ENCODE measurements at places on chromosomes 13 and 19.
A peak's percentile ranks its signal among the peaks of the same experiment; 100 is the strongest.

GRCh38 chr19:14059652-14060155, 2.2 kb downstream of the PALM3 start:
- no peak for DNase-seq

GRCh38 chr19:32171719-32172151, 173.7 kb upstream of the ZNF507 start:
- no peak for DNase-seq

DNA sequence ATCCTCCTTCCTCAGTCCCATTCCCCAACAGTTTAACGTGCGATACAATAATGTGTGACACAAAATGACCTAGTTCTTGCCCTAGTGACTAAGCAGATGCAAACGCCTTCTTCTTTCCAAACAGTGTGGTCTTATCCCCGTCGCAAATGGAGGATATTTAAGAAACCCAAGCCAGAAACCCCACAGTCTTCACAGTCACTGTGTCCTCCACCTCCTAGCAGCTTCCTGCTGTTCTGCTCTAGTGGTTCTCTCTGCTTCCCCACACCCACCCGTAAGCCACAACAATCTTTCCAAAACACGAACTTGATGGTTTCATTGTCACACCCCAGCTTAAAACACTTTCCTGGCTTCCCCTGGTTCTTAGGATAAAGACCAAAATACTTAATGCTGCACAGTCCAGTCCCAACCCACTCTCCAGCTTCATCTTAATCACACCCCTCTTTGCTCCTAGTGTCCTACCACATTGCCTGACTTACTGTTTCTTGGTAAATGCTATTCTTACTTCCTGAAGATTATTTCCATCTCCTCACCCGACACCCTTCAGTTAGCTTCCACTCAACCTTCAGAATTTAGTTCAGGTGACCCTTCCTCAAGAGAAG, 32.3 kb downstream of the ITM2B start:
- DNase-seq: peak; percentile 35

GRCh38 chr13:45951724-45952123, 100.2 kb upstream of the SIAH3 start:
- peak; percentile 58 for DNase-seq

DNA sequence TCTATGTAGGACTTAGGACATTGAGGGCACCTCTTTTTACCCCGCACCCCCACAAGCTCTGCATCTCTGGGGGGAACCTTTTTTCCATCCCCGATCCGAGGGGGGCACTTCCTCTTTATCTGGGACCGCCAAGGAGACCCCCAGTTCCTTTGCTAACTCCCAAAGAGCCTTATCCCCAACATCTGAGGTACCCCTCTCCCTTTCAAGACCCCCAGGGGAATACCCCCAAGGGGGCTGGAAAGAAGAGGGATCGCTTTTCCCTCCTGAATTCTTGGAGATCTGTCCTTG, 1.1 kb downstream of the TNFSF9 start:
- no peak for DNase-seq

DNA sequence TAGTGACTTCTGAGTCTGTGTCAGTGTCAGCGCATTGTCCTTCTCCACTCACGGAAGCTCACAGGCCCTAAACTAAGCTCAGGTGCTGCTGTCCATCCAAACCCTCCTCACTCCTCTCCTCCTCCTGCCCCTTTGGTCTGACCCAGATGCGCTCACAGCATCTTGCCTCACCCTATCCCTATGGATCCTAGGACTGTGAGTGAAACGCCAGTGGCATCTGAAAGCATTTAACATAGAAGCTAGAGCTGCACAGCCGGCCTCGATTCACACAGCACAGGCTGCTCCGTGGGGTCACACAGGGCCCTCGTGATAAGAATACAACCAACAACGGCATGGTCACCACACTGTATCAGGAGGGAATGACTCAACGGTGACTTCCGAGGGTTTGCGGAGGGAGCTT, 149.1 kb upstream of the SPACA7 start:
- DNase-seq: no peak

GRCh38 chr19:3054972-3055740, 7.1 kb downstream of the TLE5 start:
- DNase-seq: no peak

DNA sequence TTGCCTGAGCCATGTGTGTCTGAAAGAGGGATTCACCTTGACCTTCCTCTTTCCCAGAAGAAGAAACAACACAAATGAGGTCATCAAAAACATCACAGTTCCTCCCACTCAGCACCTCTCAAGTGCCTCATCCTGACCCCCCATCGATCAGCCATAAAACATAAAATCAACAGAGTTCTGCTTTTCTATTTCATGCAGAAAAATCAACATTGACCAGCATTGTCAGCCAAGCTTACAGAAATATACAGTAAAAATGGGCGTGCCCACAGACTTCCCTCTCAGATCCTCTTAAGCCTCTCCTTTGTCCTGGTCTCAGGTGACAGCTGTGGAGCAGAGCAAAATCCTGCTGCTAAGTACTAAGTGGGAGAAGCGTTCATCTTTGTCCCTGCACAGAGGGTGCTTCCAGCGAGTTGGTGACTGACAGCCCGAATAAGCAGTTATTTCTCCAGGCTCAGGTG, 213.3 kb downstream of the OLFM4 start:
- DNase-seq: no peak

DNA sequence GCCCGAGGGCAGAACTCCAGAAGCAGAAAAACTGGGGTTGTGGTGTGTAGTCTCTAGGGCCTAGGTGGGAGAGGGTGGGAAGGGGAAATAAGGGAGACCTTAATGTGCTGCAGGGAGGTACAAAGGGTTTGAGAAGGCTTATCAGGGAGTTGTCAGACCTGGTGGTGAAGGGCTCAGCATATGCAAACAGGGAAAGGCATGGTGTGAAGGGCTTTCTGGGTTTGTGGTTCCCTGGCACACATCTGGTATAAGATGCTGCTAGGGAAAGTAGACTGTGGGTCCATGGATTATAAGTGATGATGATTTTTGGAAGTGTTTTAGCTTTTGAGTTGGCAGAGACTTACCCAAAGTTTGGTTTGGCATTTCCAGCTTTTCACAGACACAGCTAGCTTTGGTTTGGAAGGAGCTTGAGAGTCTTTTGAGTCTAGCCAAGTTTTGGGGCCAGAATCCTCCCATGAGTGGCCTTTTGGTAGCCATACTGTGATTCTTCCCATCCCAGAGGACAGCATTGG, 2.2 kb downstream of the TRIM28 start:
- DNase-seq: peak; percentile 17

GRCh38 chr19:53915000-53915399, 5.9 kb downstream of the CACNG7 start:
- peak; percentile 39 for DNase-seq

DNA sequence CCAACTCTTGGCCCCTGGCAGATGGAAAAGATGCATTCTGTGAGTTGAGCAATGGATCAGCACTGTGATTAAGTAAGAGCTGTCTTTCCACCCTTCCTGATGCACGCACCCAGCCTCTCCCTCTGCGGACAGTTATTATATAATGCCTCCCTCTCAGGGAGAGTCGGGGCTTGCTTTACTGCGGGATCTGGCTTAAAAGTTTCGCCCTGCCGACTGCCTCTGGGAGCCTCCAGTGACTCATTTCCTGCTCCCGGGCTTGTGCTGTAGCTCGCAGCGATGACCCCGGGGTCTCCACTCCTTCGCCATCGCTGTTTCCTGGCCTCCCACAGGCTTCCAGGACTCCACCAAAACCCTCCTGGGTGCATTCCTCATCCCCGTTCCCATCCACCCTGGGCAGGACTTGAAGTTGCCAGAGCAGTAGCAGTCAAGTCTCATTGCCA, 107.4 kb upstream of the SLC7A1 start:
- DNase-seq: peak; percentile 5

DNA sequence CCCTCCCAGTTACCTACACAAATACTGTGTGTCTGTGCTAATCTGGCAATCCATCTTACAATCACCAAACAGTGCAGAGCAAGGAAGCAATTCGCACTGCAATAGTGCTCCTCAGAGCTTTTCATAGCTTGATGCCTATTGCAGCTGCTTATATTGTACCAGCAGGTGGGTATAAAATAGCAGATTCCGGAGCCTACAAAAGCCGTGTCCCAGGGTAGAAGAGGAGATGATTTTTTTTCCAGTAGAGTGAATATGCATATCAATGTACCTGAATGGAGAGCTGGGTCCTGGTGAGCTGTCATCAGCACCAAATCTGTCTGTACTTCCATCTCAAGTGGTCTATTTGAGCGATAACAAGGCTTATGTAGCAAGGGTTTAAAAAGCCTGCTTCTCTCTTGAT, 668.4 kb downstream of the DIAPH3 start:
- DNase-seq: no peak
